ENCODE measurements at places on chromosomes 4 and X. TPM values are rescaled to one million over a fixed set of nuclear protein-coding genes. Genes with fewer than 3 reads are reported as not detected.

GRCh38 chr4:26476545-26476944 lies 13.7 kb downstream of the CCKAR start:
- DNase-seq, result no peak

- DNase-seq, result no peak
Measured at GRCh38 chr4:122733787-122734120, 1.2 kb downstream of the BBS12 start.

DNA sequence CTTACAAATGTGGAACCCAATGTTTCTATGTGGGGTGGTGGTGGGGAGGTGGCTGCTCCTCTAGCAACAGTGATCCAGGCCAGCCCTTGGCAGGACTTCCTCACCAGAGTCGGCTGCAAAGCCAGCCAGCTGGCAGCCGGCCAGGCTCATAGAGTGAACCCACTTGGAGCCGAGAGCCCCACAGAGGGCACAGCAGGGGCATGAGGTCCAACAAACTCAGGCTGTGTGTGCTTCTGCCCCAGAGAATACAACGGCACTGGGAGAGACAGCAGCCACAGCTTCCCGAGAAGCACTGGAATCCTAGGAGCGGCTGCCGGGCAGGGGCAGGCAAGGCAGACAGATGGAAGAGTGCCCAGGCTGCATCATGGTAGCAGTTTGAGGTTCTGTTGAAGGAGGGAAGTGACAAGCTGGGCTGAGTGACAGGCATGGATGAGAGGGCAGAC lies 23.5 kb upstream of the SOWAHD start:
- DNase-seq, result peak; percentile 21

DNA sequence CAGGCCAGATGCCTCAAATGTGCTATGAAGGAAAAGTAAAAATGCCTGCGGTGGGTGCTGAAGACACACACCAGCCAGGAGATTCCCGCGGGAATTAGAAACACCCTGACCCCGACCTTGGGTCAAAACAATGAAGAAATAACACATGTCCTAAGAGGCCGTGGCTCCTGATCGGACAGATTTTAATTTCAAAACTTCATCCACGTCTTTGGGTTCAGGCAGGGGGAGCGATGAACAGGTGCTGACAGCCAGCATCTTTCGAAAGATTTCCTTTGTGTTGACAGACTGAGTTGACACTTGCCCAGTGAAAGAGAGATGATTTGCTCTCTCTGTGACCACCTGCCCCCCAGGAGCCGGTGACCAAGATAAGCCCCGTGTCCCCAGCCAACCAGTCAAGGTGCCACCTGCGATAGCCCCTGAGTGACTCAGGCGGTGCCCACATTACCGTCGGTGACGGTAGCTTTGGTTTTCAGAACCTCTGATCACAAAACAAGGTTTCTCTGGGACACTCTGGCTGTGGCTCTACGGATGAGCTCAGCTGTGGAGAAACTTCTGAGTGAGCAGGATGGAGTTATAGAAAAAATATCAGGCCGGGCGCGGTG lies 11.0 kb upstream of the IL3RA start:
- no peak for DNase-seq

GRCh38 chr4:71586087-71586763 lies 197.7 kb downstream of the GC start:
- no peak for DNase-seq

- peak; percentile 84 for DNase-seq
Measured at GRCh38 chrX:129726307-129727111, 12.3 kb upstream of the XPNPEP2 start.

GRCh38 chr4:21991050-21991449 lies 42.5 kb upstream of the KCNIP4 start:
- DNase-seq, result no peak

DNA sequence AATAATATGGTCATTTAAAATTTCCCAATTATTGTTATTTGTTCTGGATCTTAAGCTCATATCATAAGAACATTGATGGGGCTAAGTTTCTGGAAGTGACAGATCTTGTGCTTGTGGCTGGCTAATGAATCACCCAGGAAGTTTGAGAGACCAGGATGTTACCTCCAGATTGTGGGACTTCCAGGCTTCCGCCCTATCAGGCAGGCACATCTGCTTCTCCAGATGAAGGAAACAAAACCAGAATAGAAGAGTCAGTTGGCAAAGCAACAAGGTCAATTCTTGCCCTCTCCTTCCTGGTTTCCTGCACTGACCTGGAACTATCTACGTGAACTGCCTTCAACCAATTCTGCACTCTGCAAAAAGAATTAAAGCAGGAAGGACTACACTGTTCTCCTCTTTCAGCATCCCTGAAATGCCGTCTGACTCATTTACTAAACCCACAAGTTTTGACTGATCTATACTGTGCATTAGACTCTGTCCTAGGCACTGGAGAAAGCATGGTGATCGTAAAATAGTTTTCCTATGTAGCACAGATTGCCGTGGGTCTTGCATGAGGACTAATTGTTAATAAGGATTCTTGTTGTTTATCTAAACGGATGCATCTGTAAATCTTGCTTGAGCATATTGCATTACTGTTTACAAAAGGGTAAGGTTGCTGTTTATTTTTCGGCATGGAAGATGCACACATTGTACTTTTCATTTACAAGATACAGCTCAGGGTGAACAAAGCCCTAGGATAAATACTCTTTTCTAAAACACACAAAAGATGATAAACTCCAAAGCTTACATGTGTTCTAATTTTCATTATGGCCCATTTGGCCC lies 74.6 kb downstream of the AMELX start:
- peak; percentile 63 for DNase-seq

DNA sequence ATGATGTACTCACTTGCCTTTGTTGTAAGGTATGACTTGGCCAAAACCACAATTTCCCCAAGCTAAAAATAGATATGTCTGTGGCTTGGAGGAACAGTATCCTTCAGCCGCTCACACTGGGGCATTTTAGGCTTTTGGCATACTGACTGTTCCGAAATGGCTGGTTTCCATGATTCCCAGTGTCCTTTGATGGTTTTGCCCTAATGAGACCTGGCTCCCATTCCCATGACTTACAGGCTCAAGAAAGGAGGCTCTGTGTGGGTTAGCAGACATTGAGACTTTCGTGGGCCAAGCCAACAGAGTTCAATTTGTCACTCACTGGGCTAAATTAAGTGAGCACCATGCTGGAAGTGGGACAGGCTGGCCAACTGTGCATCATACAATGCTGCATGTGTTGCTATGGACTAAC lies 150.6 kb downstream of the CEP135 start:
- no peak for DNase-seq

- DNase-seq, result peak; percentile 10
Measured at GRCh38 chr4:37008199-37008598, 236.3 kb upstream of the NWD2 start.

- DNase-seq, result no peak
Measured at GRCh38 chrX:40448793-40449192, 132.0 kb upstream of the ATP6AP2 start.

DNA sequence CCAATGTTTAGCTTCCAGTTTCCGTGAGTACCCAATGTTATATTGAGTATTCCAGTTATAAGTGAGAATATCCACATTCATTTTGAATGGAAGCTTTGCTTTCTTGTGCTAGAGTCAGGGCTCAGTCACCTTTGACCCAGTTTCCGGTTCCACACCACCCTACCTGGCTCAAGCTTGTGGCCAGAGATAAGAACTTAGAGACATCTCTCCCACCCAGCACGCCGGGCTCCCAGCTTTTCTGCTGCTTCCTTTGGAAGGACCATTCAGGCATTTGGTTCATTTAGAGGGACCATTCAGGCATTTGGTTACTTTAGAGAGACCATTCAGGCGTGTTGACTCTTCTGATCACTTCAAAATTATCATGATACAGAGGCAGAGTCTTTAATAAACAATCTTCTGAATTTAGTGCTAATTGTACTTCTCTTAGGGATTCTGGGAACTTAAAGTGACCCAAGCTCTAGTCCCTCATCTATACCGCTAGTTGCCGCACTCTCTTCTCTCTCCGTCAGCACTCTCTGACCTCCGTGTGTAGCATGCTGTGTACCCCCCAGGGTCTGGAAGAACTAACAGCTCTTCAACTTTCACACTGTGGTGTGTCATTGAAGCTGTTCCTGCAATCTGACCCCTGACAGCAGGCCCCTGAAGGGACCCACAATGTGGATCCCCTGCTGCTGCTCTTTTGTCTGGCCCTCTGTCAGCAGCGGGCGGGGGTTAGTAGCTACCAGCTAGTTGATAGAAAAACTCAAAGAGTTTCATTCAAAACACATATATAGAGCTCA lies 943.1 kb downstream of the ARAP2 start:
- no peak for DNase-seq

GRCh38 chrX:63754136-63754859 lies 30.7 kb downstream of the ARHGEF9 start:
- peak; percentile 28 for DNase-seq

GRCh38 chr4:77006753-77007353 lies 57.3 kb downstream of the SEPTIN11 start:
- DNase-seq, result no peak

DNA sequence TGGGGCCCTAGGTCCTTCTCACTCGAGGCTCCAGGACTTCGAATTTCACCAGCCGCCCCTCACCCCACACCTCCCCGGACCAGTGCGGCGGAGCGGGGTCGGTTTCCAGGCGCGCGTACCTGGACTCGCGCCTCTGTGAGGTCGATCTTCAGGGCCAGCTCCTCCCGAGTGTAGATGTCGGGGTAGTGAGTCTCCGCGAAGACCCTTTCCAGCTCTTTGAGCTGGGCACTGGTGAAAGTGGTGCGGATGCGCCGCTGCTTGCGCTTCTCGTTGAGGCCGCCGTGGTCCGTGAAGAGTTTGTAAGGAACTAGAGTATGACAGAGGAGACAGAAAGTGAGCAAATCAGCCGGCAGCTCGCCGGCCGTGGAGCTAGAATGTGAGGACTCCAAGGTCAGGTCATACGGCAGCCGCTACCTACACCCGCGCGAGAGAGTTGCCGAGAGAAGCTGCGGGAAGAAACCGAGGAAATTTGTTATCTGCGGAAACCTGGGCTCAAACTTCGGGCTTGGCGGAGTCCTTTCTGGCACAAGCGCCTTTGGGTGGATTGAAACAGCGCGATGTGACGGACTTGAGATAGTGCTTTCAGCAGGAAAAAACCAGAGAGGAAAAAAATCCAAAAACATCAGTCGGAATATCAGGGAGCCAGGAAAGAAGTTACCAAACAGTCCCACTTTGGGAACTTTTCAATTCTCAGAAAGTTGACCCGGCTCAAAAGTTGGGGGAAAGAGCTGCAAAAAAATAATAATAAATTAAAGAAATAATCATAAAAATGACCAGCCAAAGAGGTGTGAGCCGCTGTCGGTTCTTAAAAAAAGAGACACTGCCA lies 1.1 kb downstream of the PHOX2B start:
- DNase-seq, result no peak

- no peak for DNase-seq
Measured at GRCh38 chrX:5829060-5829459, 399.6 kb downstream of the NLGN4X start.

DNA sequence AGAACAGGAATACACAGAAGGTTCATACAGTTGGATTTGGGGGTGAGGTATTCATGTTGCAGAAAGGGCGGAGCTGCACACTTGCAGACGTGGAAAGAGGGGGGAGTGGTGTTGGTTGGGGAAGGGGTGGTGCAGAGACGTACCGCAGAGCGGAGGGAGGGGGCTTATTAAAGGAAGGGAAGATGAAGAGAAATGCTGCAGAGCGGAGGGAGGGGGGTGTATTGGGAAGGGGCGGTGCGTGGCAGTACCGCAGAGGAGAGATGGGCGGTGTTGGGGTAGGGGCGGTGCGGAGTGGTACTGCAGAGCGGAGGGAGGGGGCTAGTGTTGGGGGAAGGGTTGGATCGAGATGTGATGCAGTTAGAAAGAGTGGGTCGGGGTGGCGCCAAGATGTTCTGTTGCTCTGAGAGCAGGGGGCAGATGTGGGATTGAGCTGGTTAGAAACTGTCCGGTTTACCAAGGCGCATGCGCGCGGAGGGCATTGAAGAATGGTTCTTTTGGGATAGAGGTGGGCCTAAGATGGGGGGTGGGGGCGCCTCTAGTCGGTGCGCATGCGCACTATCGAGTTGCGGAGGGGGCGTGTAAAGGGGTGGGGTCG lies 900 bp downstream of the TRO start:
- DNase-seq, result peak; percentile 54

- no peak for DNase-seq
Measured at GRCh38 chrX:154412468-154412867, 1.1 kb downstream of the TAFAZZIN start.

DNA sequence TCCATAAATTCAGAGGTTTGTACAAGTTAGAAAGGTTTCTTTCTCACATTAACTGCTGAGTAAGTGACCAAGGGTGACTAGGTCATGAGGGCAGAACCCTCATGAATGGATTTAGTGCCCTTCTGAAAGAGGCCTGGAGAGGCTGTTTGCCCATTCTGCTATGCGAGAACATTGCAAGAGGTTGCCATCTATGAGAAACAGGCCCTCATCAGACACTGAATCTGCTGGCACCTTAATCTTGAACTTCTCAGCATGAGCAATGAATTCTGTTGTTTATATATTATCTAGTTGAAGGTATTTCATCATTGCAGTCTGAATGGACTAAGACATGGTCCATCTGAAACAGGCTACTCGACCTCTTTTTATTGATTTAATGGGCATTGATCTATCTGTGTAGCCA lies 96.2 kb upstream of the GPRIN3 start:
- no peak for DNase-seq

GRCh38 chr4:128675083-128675482 lies 134.4 kb upstream of the JADE1 start:
- no peak for DNase-seq

GRCh38 chr4:53844133-53844532 lies 220.3 kb downstream of the CHIC2 start:
- DNase-seq, result no peak

- peak; percentile 22 for DNase-seq
Measured at GRCh38 chr4:78592088-78592783, 40.7 kb downstream of the ANXA3 start.

DNA sequence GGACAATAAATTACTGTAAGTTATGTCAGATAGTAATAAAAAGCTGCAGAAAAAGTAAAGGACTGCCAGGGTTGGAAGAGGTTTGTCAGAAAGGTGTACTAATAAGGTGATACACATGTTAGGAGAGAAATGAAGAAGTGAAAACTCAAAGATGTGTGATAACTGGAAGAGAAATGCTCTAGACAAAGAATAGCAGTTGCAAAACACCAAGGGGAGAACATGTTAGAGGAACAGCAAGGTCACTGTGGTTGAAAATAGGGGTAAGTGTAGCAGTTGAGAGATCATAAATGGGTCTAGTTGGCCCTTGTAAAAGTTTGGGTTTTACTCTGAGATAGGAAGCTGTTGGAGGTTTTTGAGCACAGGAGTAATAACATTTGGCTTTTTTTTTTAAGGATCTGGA lies 46.9 kb downstream of the HSPA4L start:
- no peak for DNase-seq

Gene ASMT
- total RNA-seq, result not detected

Gene USP17L26
- total RNA-seq, result not detected

Gene EPGN
- total RNA-seq, result 0.09 TPM

Gene FAM184B
- not detected for total RNA-seq

Gene PNCK
- not detected for total RNA-seq

Gene BRS3
- total RNA-seq, result not detected

Gene TMEM150C
- 6.0 TPM for total RNA-seq

Gene CHIC2
- total RNA-seq, result 90.2 TPM

Gene ELOVL6
- total RNA-seq, result 1.9 TPM

Gene COL4A6
- total RNA-seq, result 0.68 TPM

Gene NLGN4X
- total RNA-seq, result 0.34 TPM

Gene HS3ST1
- total RNA-seq, result 0.17 TPM

Measured in dermis blood vessel endothelial cell (primary cell).